ENCODE measurements at places on chromosomes 4 and X. TPM values are rescaled to one million over a fixed set of nuclear protein-coding genes. Genes with fewer than 3 reads are reported as not detected.

The GSTCD gene
- total RNA-seq, result 6.6 TPM

The SRPX2 gene
- total RNA-seq, result 5.1 TPM

The MEPE gene
- not detected for total RNA-seq

The LGI2 gene
- total RNA-seq, result 0.50 TPM

The RAB33A gene
- not detected for total RNA-seq

The FDCSP gene
- total RNA-seq, result not detected

The LIMCH1 gene
- 182 TPM for total RNA-seq

DNA sequence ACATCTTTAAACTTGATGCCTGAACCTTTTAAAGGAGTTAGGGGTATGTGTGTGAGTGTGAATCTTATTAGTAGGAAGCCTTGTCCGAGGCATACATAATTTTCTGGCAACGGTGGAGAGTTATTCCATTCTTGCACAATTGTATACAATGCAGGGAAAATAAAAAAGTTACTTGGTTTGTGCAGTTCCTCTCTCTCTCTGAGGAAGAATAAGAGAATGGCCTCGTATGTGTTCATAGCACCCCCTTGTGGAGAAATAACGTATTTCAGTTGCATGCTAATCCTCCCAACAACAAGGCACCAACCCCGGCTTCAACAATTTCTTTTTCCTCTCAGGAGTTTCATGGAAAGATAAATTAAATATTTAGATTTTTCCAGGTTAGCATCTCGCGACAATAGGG, 33.7 kb upstream of the FGF13 start:
- no peak for DNase-seq

- DNase-seq, result no peak
Measured at GRCh38 chr4:98557194-98557892, 101.1 kb downstream of the TSPAN5 start.

- DNase-seq, result no peak
Measured at GRCh38 chr4:48067536-48067935, 51.0 kb downstream of the NIPAL1 start.

- no peak for DNase-seq
Measured at GRCh38 chr4:56683455-56683854, 2.4 kb upstream of the HOPX start.

DNA sequence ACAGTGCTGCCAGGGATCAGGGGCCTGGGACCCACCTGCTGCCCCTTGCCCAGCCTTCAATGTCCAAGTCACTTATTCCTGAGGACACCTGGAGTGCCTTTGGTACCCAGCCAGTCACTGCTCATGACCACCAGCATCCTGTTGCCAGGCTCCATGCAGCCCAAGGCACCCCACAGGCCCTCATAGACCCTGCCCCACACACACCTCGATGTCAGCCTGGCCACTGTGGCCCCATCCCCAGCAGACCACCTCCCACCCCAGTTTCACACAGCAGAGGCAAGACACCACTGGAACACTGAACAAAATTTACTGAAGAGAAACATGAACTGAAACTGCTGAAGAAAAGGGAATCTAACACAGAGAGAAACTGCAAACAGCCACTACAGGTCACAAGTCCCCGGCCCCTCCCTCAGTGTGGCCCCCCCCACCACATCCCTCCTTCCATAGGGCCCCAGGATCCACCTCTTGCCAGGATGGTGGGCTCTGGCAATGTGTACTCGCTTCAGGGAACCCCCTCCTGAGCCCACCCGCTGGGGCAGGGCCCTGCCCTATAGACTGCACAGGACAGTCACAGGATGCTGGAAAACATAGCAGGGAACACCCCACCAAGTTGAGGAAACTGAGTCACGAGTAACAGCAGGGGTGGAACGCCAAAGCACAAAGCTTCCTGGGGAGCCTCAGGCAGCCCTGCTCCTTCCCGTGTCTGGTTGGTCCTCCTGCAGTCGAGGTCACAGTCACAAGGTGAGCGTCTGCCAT, 5.2 kb downstream of the PNMA5 start:
- no peak for DNase-seq

- DNase-seq, result no peak
Measured at GRCh38 chr4:26685250-26685649, 101.4 kb downstream of the TBC1D19 start.

- DNase-seq, result no peak
Measured at GRCh38 chrX:37692918-37693317, 7.3 kb downstream of the XK start.

DNA sequence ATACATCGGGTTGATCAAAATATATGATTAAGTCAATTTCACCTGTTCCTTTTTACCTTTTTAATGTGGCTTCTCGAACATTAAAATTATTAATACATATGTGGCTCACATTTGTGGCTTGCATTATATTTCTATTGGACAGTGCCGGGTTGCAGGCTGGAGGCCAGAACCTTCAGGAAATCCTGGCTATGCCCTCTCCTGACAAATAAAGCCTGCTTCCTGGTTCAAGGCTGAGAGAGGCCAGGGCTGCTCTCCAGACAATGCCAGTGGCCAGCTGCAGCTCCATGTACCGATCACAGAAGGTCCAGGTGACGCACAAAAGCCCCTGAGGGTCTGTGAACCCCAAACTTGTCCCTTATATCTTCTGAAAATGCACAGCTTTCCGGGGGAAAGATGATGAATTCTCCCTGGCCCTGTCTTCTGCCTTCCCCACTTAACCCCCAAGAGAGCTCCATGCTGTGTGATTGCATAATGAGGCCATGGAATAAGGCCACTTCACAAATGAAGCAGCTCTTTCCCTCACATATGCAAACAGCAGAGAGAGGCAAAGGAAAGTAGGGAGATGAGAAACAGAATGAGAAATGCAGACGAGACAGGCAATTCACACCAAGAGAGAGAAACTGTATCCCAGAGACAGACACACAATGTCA, 241.2 kb downstream of the BCOR start:
- DNase-seq, result no peak

- no peak for DNase-seq
Measured at GRCh38 chr4:36773467-36773866, 471.1 kb upstream of the NWD2 start.

- no peak for DNase-seq
Measured at GRCh38 chr4:27233531-27233930, 372.9 kb downstream of the STIM2 start.
